ENCODE measurements at places on chromosomes 11 and 22.

- no peak for DNase-seq
These were observed 41.0 kb downstream of the C11orf71 start for GRCh38 chr11:114359342-114359741.

GRCh38 chr22:37940698-37941376, 12.6 kb downstream of the C22orf23 start:
- DNase-seq: no peak

DNA sequence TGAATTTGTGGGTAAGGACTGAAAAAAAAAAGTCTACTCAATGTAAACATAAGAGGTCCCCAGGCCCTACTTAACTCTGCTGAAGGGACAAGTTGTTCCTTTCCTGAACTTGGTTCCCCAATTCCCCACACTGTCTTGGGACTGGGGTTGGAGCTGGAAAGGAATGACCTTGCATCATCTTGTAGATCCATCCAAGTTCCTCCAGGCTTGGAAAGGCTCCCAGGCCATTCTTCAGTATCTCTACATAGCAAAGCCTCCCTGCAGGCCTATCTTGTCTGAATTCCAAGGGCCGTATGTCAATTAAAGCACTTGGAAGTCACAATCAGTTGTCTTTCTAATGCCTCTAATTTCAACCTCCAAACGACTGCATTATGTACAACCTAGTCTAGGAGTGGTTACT, 361.2 kb downstream of the TMEM135 start:
- no peak for DNase-seq

DNA sequence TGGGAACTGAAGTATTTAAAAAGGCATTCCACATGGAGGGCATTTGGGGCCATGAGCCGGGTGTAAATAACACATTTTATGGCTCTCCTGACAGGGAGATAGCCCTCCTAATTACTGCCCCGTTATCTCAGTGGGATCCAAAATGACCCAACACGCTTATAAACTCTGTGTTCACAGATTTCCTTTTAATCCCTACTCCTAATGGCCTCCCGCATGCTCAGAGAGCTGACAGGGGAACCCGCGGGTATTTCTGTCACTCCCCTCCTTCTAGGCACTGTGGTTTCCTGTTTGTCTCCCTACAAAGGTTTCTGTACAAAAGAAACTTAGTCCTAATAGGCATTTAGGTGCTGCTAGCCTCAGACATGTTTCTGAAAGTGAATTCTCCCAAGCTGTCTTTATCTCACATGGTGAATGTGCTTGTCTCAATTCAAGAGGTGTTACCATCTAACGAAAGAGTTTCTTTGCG, 202.8 kb upstream of the SEZ6L start:
- no peak for DNase-seq

- DNase-seq: no peak
These were observed 114.2 kb upstream of the PARVA start for GRCh38 chr11:12263141-12263693.

- no peak for DNase-seq
These were observed 706.9 kb upstream of the LUZP2 start for GRCh38 chr11:23789938-23790371.

Measured in NCI-H446 treated with DMSO at 0.1 percent for 48 hours (cell line).